ENCODE measurements at places on chromosomes 2 and 18.

DNA sequence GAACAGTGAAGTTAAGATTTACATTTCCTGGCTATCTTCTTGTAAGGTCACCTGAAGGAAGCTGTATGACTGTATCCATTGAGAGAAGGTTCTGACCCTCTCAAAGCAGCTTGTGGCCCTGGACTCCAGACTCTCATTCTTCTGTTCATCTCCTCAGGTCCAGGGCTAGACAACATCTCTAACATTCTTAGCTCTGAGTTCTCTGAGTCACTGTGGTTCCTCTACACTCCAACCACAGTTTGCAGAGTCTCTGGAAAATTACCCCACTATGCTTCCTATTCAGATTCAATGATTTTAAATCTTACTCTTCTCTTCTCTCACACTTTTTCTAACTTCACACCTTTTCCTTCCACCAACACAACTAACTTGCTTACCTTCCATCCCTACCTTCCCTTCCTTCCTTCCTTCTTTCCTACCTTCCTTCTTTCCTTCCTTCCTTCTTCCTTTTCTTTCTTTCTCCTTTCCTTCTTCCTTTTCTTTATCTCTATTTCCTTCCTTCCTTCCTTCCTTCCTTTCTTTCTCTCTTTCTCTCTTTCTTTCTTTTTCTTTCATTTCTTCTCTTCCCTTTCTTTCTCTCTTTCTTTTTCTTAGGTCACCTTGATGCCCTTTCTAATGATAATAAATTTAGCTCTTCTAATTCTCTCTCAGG, 824.3 kb upstream of the ZEB2 start:
- no peak for DNase-seq

- DNase-seq = peak; percentile 6
These were observed 721.1 kb downstream of the DPP10 start for GRCh38 chr2:115163572-115163971.

DNA sequence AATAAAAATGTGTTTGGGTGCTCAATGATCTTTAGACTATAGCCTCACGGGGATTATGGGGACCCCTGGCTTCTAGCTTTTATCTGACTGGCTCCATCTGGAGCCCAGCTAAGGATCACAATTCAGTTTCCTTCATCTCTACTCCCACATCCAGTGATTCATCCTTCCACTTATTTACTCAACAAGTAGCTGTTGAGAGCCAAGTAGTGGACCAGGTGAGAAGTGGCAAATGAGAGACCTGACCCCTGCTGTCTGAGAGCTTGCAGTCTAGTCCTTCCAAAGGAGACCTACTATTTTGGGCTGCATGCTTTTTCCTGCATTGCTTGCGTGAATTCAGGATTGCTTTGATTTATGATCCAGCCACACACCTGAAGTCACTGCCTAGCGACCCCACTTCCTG, 10.7 kb upstream of the DSG3 start:
- no peak for DNase-seq

DNA sequence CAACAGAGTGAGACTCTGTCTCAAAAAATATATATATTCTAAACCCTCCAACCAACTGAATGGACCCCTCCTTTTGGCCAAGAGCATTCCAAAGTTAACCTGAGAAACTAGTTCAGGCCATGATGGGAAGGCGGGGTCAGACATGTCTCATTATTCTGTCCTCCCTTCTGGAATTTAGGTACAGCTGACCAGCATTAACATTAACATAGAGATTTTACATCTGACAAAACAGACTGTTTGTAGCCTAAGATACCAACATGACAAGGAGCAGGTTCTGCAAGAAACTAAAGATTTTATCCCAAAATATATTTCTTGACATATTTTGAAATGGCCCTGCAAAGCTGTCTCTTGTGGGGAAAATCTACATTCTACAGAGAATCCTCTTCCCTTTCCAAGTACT, 6.8 kb upstream of the PDK1 start:
- DNase-seq = no peak

GRCh38 chr18:76981396-76981968, 151.1 kb downstream of the MBP start:
- DNase-seq = no peak

GRCh38 chr2:44889096-44889495, 52.4 kb upstream of the SIX3 start:
- DNase-seq = no peak

GRCh38 chr2:188051706-188052105, 240.0 kb upstream of the GULP1 start:
- no peak for DNase-seq

GRCh38 chr18:33123862-33124518, 316.5 kb downstream of the CCDC178 start:
- DNase-seq = peak; percentile 64

GRCh38 chr2:207474863-207475485, 54.8 kb upstream of the CREB1 start:
- DNase-seq = peak; percentile 57

- no peak for DNase-seq
These were observed 28.4 kb downstream of the FAM237A start for GRCh38 chr2:206670531-206671319.

Measured in NCI-H1436 (cell line).